ENCODE measurements at places on chromosomes 11 and 22.

DNA sequence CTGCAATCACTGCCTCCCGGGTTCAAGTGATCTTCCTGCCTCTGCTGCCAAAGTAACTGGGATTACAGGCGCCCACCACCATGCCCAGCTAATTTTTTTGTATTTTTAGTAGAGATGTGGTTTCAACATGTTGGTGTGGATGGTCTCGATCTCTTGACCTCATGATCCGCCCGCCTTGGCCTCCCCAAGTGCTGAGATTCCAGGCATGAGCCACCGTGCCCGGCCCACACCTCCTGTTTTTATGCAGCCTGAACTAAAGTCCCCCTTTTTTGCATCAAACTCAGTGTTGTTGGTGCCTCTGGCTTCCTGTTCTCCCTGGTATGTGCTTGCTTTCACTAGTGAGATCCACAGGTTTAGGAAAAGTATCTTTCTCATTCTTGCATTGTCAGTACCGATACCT is 4.2 kb downstream of the TBC1D22A start:
- no peak for DNase-seq

GRCh38 chr11:96481204-96481603 is 91.4 kb downstream of the JRKL start:
- DNase-seq: no peak

DNA sequence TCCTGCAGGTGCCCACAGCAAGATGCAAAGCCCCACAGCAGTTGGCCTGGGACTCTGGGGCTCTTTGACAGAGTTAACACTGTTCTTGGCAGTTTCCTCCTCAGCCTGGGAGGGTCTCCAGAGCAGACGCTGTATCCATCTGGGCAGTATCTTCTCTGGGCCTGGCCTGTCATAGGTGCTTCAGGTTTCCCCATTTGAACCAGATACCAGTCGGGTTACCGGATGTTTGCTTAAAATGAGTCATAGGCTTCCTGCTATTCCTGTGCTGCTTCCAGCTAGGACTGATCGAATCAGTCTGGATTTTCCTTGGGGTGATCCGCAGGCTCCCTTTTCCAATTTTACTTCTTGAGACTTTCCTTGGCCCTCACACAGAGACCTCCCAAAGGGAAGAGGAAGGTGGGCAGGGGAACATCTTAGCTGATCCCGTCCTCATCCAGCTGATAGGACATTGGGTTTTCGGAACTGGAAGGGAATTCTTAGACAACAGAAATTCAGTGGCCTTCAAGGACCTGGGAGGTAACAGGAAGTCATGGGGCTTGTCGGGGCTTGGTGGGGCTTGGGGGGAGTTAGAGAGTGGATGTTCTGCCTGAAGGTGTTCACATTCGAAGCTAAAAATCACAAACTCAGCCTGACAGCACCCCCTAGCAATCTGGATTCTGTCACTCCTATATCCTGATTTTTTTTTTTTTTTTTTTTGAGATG is 2.4 kb upstream of the RANGAP1 start:
- peak; percentile 88 for DNase-seq

- no peak for DNase-seq
Observed at GRCh38 chr11:91596111-91596510, 628.5 kb upstream of the FAT3 start.

GRCh38 chr11:107594736-107595135 is 3.8 kb downstream of the ELMOD1 start:
- no peak for DNase-seq

DNA sequence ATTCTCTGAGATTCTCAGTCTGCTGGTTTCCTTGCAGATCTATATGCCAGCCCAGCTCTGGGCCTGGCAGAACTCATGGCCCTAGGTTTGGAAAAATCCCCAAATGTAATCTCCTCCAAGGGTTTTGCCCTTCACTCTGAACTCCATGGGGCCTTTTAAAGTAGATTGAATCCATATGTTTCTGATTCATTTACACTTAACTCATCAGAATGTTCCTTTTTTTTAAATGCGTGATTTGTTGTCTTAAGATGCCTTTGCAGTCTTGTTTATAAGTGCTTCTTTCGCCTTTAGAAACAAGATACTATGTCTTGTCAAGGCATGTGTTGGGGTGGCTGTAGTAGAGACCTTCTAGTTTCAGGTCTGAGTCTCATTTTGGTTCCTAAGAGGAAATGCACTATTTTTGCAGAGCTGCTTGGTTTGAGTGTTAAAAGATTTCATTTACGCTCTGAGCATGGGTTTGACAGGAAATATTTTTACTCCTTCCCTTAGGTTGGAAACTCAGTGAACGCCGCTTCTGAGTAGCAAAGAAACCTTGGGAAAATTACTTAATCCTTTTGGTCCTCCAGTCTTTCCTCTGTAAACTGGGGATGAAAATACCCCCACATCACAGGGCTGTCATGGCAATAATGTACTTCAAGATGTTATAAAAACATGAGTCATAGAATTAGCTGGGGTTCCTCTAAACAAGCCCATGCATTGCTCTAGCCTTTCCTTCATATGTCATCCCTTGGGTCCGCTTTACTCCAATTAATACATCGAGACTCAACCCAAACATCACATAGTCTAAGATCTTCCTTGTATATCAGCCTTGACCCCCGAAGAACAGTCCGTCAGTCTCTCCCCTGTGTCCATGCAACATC is 83.5 kb downstream of the SNX19 start:
- DNase-seq: no peak

DNA sequence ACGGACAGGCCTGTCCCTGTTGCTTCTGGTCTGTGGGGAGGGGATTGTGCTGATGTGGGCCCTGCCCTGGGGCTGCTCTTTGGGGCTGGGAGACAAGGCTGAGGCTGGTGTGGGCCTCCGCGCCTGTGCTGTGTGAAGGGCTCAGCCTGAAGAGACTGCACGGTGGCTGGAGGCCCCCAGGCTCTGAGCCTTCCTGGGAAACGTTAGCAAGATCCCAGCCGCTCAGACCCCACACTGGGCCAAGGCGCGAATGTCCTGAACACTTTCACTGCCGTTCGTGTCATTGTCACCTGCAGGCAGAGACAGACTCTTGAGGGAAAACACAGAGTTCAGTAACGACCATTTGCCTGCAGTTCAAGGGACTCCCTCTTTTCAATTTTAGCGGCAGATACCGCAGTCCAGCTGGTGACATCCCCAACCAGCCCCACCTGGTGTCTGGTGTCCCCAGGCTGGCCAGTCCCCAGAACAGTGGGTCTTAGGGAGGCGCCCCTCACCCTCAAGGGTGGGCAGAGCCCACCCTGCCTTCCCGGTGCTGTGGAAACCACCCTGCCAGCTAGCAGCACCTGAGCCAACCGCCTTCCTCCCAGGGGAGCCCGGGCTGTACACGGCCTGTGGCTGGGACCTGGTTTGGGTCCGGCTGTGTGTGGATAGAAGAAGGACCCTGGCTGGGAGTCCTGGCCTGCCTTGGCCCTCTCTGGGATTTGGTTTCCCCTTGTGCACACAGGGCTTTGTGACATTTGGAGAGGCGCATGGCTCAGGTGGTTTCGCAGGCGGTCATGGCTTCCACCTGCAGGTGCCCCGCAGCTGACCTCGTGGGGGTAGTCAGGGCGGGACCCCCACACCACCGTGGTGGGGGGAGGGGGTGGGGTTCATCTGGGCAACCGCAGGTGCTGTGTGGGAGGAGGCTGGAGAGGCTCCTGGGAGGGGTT is 5.7 kb downstream of the PANX2 start:
- DNase-seq: no peak

- DNase-seq: peak; percentile 58
Observed at GRCh38 chr11:44727373-44728287, 868 bp downstream of the TSPAN18 start.

DNA sequence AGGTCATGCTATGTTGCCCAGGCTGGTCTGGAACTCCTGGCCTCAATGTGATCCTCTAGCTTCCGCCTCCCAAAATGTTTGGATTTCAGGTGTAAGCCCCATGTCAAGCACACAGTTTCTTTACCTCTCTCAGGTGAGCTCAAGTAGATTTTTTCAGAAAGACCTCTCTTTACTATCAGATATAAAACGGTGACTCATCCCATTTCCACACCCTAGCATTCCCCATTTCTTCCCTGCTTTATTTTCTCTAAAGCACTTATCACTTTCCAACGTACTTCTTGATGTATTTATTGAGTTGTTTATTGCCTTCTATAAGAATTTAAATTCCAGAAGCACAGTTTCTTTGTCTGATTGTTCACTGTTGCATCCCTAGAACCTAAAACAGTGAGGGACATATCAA is 3.7 kb downstream of the TSG101 start:
- DNase-seq: no peak

- peak; percentile 59 for DNase-seq
Observed at GRCh38 chr22:49724893-49725489, 102.7 kb downstream of the BRD1 start.

DNA sequence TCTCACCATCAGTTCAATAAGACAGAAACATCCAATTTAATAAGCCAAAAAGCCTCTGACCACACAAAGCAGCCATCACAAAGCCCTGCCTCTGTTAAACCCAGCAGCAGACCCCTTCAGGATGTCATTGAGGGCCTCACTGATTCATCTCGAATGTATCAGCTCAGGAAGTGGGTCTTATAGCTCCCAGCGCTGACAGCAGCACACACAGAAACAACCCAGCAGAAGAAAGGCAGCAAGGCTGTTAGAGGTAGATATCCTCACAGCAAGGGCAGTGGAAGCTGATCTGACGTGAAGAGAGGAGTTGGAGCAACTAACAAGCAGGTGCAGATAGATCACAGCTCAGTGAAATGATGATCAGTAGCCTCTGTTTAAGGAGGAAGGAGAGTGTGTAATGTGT is 86.2 kb upstream of the NCAM1 start:
- no peak for DNase-seq

All from PC-9 (cell line).